ENCODE measurements at places on chromosomes 16 and 17.
A peak's percentile ranks its signal among the peaks of the same experiment; 100 is the strongest.

- DNase-seq: no peak
These were observed 66.4 kb downstream of the CEP95 start for GRCh38 chr17:64573214-64573613.

- DNase-seq: peak; percentile 21
These were observed 162.7 kb upstream of the CDC42EP4 start for GRCh38 chr17:73474370-73474988.

DNA sequence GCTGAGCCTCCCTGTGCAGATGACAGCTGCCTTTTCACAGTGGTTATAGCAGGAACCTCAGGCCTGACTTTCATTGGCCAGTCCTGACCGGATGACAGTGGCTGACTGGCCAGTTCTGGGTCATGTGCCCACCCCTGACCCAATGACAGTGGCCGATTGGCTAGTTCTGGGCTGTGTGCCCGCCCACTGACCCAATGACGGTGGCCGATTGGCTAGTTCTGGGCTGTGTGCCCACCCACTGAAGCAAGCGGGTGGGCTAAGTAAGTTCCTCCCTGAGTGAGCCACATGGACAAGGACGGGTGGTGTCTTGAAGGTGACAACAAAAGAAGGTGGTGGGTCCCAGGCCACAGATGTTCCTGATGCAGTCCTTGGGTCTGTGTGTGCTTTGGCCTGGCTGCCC, 9.5 kb downstream of the DEF8 start:
- DNase-seq: no peak

DNA sequence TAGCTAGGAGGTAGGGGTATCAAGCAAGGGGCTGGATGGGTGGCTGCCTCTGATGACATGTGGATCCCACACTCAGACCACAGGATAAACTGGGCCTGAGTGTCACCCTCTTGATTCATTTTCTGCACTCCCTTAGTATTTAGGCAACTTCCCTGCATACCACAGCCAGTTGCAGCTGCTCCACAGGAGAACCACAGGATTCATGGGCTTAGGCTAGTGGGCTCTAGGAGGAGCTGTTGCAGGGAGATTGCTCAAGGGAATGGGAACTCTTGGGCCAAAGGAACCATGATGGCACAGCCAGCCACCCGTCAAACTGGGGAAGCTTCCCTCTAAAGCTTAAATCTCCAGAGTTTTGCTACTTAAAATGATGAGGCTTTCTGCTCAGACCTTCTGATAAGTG, 269.7 kb upstream of the ASIC2 start:
- DNase-seq: no peak

DNA sequence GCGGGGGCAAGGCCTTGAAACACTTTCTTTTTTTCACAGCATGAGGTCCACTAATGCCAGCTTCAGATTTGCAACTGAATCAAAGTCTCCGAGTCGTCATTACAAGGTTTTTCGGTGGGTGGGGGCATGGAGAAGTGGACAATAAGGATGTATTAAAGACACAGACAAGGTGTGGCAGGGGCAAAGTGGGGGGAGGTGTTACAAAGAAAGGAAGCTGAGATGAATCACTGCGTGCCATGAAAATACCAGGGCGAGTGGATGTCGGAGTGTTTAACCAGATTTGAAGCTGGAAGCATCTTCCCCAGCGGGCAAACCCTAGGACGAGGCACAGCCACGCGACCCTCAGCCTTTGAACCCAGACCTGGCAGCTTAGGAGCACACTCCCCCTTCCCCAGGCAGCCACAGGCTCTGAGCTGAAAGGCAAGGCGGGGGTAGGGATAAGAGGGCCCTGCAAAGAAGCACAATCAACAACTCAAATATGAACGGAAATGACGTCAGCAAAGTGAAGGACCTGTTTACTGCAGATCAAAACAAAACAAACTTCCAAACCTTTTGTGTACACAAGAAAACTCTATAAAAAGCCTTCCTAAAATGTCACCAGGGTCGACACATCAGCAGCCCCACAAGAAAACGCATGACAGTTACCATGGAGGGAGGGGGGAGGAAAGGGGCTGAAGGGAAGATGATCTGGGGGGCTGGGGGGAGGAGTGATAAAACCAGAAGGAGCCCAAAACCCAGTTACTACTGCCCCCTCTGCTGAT, 5.6 kb upstream of the ZFHX3 start:
- DNase-seq: no peak

DNA sequence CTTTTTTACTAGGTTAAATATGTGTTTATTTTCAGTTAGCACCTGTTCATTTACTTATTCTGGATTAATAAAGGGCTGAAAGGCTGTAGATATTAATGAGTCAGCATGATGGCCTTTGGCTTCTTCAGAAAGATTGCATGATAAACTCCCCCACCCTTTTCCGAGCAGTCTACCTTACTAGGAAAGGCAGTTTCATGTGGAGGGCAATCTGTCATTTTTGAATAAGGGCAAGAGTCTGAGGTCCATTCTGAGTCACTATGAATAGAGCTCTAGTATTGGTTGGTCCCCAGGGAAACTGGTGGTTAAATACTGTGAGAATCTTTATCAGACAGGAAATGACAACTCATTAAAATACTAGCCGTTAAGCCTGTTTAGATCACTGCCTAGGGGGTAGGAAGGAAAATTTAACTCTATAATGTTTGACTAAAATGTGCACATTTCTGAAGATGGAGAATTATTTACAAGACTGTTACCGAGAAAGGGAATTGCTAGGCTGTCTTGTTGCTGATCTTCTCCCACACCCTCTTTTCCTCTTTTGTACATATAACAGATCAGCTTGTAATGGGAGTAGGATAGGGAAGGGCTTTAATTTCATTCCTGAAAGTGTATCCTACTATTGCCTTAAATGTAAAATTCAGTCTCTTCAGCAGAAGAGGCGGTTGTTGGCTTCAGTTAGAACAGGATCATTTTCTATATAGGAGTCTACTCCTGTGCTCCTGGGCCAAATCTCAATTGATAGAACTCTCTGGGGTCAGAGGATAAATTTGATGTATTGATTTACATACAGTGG, 63.3 kb downstream of the TUBD1 start:
- DNase-seq: no peak

- DNase-seq: no peak
These were observed 295.8 kb downstream of the ZFHX3 start for GRCh38 chr16:72752004-72752695.

GRCh38 chr17:50218071-50218759, 16.8 kb upstream of the COL1A1 start:
- DNase-seq: no peak

DNA sequence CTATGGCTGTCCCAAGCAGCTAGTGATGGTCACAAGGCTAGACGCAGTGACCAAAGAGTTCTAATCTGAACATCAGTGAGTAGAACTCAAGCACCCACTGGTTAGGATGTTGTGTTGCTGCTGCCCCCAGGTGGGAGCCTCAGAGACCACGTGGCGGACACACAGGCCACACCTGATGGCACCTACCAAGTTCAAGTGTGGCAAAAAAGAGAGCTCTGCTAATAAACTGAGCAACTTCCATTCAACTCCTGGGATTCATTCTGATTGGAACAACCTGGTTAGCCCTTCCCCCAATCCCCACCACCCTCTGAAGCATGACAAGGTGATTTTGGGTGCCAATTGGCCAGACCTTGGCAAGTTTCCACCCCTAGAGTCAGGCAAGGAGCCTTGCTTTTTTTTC, 3.5 kb upstream of the LCMT1 start:
- DNase-seq: no peak

All from DMS79 (cell line).